GM13976 (cell line): ENCODE measurements at places on chromosomes 12 and 14.

DNA sequence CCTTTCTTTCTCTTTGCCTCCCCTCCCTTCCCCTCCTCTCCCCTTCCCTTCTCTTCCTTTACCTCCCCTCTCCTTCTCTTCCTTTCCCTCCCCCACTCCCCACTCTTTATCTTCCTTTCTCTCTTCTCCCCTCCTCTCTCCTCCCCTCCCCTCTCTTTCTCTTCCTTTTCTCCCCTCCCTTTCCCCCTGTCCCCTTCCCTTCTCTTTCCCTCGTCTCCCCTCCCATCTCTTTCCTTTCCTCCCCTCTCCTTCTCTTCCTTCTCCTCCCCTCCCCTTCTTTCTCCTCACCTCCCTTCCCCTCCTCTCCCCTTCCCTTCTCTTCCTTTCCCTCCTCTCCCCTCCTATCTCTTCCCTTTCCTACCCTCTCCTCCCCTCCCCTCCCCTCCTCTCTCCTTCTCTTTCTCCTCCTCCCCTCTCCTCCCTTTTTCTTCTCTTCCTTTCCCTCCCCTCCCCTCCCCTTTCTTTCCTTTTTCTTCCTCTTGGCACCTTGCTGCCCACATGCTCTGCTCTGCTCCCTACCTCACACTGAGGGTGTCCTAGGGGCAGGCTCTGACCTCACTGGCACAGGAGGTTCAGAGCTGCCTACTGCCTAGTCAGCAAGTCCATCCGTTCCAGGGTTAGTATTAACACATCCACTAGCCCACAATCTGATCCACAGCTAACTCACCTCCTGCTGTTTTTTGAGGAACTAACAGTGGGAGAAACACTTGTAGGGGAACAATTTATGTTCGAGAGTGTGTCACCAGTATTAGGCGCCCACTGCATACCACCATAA, 101.0 kb downstream of the NUAK1 start:
- no peak for DNase-seq

- DNase-seq = no peak
Measured at GRCh38 chr12:119180380-119181040, 1.8 kb downstream of the HSPB8 start.

DNA sequence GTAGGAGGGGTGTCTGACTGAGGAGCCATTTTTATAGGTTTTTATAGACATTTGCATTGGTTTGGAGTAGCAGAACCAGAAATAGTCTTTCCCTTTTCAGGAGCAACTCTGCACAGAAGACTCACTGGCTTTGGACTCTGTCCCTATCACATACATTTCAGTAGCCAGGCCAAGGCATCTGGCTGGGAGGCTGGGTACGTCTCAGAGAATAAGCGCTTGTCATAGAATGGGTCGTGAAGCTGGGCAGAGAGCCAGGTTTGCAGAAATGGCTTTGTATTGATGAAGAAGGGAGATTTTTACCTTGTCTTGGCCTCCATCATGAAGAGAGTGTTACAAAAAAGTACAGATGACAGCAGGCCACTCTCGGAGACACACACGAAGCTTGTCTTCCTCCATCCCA, 98.6 kb downstream of the CACNA1C start:
- DNase-seq = no peak

DNA sequence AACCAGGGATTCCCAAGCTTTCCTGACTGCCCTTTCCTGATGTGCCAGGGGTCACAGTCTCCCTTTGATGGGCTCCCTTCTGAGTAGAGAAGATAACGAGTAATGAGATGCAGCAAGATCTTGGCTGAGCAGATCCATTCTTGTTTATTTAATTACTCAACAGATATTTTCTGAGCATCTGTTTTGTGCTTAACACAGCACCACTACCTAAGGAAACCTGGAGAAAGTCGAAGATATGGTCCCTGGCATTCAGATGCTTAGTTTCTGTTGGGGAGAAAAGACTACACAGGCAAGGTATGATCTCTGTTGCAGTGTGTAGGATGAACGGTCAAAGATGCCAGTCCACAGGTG, 3.9 kb downstream of the AJUBA start:
- DNase-seq = no peak

DNA sequence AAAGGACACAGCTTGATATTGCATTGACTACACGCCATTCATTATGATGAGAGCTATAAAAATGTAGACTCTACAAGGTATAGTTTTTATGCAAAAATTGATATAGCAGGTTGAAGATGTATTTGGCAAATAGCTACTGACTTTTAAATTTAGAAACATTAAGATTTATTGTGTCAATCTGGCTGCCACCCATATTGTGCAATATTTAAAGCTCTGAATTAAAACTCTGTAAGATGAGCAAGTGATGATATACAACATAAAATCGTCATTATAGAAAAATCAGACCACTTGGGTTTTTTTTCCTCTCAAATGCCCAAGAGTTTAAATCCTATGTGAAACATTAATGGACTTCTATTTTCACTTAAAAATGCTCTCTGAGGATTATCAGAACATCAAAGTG, 36.8 kb upstream of the E2F7 start:
- DNase-seq = no peak

DNA sequence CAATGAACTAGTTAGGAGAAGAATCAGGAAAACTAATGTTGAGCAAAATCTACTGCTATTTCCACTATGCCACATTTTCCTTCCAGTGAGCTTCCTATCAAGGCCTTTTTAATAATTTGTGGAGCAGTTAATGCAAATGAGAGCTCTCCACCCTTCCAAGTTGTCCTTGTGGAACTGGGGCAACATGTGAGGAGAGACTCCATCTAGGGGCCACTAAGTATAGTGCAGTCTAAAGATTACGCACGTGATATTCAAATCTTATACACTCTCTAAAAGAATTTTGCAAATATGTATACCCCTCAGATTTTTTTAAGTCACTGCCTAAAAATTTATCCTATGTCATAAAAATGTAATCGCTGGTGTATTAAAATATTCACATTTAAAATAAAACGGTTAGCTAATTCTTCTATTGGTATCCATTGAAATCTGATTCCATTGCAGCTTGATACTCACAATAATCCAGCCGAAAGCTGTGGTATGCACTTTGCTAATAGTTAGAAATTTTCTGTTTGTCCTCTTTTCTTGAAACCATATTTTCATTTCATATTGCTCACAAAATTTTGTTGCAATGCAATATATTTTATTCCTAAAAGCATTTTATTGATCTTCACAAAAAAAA, 100.1 kb downstream of the PAH start:
- DNase-seq = no peak

- DNase-seq = no peak
Measured at GRCh38 chr14:35879151-35879648, 53.1 kb downstream of the BRMS1L start.

- DNase-seq = no peak
Measured at GRCh38 chr12:74293689-74294131, 243.9 kb upstream of the ATXN7L3B start.

- DNase-seq = no peak
Measured at GRCh38 chr12:22266101-22266500, 68.4 kb downstream of the ST8SIA1 start.

GRCh38 chr12:130396667-130397066, 59.0 kb downstream of the PIWIL1 start:
- DNase-seq = no peak

DNA sequence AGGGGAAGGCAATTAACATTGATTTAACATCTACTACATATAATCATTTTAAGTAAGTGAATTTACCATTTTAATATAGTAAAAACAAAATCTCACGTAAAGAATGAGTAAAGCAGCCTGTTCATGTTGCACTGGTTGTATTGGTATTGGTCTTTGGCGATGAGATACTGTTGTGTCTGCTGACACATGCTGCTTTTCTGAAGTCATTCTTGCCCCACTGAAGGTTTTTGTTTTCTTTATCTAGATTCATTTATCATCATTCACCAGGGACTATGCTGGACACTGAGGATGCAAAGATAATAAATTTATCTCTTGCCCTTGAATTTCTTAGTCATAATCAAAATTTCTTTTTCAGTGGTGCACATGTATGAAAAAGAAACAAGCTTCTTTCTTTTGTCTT, 246.2 kb upstream of the NPAS3 start:
- DNase-seq = no peak

DNA sequence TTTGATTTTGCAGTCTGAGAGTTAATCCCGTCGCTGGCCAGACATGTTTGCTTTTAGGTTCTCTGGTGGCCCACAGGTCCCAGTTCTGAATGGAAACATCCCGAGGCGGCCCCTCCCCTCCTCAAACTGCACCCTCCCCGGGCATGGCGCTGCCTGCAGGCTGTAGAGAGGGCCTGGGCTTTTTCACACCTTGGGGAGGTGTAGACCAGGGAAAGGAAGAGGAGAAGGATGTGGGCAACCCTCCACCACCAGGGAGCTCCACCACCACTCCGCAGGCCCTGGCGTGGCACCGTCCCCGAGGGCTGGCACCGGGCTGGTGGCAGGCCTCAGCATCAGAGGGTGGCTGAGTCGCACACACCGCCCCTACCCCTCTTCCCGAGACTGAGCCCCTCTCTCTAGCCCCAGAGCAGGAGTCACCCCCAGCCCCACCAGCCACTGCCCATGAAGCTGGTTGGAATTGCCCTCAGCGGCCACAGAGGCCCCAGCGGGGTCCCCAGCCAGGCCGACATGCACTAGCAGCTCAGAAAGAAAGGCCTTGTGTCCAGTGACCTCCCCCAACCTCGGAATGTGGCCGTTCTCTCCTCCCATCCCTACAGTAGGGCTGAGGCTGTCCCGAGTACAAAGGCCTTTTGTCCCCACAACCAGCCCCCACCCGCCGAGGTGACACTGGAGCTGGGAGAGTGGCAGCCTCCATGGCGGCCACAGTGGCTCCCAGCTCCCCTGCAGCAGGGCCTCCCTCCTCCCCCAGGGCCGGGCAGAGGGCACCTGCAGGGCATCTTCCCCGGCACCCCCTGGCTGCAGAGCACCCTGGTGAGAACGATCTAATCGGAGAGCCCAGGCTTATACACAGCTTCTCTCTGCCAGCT, 23.5 kb upstream of the INF2 start:
- no peak for DNase-seq

DNA sequence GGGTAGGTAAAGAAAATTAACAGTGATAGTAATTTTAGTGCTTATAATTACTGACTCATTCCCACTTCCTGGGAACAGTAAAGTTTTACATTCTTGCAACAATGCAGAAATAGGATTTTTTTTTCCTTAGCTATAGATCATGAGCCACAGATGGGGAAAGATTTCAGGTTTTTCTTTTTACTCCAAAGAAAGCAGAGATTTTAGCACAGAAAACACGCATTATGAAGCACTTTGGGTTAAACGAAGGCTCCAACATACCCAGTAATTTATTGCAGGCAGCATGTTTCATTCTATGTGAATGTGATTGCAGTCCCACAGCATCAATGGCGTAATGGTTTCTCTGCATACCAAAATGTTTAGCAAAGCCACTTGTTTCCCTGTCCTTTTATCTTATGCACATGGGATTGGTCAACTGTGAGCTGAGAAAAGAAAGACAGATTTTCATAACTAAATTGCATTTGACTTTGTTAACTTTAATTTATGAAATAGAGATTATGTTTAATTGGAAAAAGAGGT, 124.6 kb upstream of the E2F7 start:
- DNase-seq = no peak

DNA sequence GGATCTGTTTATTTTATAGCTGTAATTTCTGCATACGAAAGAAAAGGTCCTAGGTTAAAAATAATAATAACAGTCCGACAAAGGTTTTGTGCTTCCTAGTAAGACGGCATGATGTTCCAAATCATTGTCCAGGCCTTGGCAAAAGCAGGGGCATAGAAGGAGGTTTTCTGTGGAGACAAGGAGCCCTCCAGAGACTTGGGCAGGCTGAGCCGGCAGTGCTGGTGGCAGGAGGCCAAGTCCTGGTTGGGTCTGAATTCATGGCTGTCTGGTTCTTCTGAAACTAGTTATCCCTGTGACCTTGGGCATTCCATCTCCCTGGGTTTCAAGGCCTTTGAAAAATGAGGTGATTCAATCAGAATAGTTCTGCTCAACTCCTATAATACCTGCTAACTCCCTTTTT, 44.0 kb downstream of the KCNK13 start:
- no peak for DNase-seq

DNA sequence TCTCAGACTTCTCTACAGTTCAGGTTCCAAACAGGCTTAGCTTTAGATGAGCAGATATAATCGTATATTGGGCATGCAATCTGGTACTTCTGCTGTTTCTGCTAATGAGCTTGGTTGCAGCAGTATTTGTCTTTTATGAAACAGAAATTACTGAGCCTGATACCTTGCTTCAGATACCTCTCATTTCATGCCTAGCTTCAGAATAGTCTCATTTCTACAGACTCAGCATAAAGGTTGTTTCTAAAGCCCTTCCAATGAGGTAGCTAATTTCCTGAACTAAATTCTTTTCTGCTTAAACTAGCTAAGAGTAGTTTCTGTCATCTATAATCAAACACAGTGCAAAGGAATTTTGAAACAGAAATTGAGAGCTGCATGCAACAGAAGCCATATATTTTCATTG, 275.0 kb upstream of the KITLG start:
- no peak for DNase-seq

- DNase-seq = no peak
Measured at GRCh38 chr14:79197516-79197915, 1013.8 kb downstream of the DIO2 start.

DNA sequence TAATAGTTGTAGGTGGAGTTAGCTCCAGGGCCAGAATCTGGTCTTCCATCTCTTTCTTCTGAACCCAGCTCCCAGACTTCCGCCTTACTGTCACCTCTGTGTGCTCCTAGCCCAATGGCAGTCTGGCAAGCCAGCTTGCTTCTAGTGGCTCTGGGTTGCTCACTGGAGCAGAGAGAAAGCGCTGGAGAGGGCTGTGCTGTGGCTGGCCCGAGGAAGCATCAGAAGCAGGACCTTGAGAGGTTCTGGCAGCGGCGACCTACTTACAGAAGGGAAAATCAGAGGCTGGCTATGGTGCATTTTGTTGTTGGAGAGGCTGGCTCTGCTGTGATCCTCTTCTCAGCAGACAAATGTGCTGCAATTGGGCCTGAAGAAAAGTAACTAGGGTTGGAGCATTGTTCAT, 28.6 kb downstream of the KCNA5 start:
- DNase-seq = no peak

GRCh38 chr14:95043732-95044462, 113.4 kb downstream of the DICER1 start:
- no peak for DNase-seq
